ENCODE measurements at places on chromosomes 3 and 15.

GRCh38 chr3:183377307-183377959 lies 51.0 kb downstream of the MCF2L2 start:
- no peak for DNase-seq

- DNase-seq: no peak
Observed at GRCh38 chr3:72768481-72768880, 79.8 kb downstream of the SHQ1 start.

- no peak for DNase-seq
Observed at GRCh38 chr3:143571548-143571947, 276.7 kb downstream of the SLC9A9 start.

- DNase-seq: no peak
Observed at GRCh38 chr15:100108346-100108745, 233.4 kb downstream of the ADAMTS17 start.

- no peak for DNase-seq
Observed at GRCh38 chr3:178195824-178196223, 340.4 kb upstream of the KCNMB2 start.

DNA sequence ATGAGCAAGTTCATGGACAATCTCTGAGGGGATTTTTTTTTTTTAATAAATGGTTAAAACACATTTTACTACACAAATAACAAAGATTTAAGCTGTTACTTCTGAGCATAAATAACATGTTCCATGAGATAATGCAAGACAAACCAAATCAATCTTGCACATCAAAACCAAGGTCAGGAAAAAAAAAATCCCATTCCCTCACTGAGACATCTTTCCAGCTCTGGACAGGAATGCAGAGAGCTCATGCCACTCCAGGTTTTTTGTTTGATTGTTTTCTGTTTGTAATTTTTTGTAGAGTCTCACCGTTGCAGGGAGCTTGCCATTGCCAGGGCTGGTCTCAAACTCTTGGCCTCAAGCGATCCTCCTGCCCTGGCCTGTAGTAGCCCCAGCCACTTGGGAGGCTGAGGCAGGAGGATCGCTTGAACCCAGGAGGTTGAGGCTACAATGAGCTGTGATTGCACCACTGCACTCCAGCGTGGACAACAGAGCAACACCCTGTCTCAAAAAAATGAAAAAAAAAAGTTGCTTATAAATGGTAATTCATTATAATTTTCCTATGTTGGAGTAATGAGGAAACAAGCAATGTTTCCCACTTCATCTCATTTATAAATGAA lies 14.0 kb downstream of the OSBPL10 start:
- no peak for DNase-seq

- DNase-seq: no peak
Observed at GRCh38 chr3:37864904-37865303, 3.2 kb downstream of the CTDSPL start.

GRCh38 chr3:45776301-45776595 lies 20.1 kb downstream of the SLC6A20 start:
- no peak for DNase-seq

DNA sequence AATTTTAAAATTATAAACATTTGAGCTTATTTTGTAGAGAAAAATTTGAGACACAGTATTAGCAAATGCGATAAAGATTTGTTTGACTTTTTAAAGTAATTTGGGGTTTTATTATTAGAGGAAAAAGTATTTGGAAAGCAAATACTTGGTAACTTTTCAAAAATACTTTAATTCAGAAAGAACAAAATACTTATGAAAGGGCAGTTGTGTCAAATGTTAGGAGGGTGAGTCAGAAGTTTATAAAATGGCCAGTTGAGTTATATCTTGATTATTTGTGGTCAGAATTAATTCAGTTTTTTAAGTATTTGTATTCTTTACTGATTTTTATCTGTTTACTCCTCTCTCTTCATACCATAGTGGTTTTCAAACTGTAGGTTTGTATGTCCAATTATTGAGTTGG lies 12.1 kb downstream of the LACTB start:
- no peak for DNase-seq

DNA sequence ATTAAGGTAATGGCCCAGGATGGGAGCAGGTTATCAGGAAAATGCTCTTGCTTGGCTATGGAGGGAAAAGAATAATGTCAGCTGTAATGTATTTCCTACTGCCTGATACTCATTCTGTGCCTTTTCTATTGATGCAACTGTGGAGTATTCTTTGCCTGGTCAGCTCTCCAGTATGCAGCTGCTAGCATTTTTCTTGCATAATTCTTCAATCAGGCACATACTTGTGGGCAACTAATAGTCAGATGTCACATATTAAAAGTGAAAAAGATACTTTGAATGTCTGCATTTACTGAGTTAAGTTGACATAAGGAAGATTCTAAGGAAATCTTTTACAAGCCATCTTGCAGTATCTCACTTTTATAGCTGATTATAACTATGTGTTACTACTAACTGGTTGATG lies 29.5 kb downstream of the CD80 start:
- DNase-seq: no peak

- no peak for DNase-seq
Observed at GRCh38 chr3:32733631-32734229, 48.7 kb downstream of the CNOT10 start.

GRCh38 chr3:105907777-105908176 lies 39.0 kb upstream of the CBLB start:
- no peak for DNase-seq

DNA sequence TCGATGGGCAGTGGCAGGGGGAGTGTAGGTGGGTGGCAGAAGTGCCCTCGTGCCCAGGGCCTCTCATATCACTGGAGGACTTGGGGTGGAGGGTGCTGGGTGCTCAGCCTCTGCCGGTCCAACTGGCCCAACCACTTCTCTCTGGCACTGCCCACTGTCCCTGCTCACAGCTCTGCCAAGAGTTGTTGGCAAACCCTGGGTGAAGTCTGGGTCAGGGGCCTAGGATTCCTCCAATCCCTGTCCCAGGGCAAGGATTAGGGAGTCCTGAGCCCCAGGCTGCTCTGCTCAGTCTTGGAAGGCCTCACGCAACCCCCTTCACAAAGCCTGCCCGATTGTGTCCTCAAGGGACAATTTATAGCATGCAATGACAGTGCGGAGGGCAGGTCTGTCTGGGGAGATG lies 5.2 kb upstream of the PRKCD start:
- DNase-seq: no peak

- no peak for DNase-seq
Observed at GRCh38 chr3:143286392-143287010, 166.9 kb downstream of the CHST2 start.

GRCh38 chr15:67413770-67414390 lies 107.1 kb upstream of the C15orf61 start:
- no peak for DNase-seq

- no peak for DNase-seq
Observed at GRCh38 chr15:78540871-78541743, 863 bp downstream of the PSMA4 start.

Data from progenitor cell of endocrine pancreas (in vitro differentiated cells).